ENCODE measurements at places on chromosomes 3 and 15.

DNA sequence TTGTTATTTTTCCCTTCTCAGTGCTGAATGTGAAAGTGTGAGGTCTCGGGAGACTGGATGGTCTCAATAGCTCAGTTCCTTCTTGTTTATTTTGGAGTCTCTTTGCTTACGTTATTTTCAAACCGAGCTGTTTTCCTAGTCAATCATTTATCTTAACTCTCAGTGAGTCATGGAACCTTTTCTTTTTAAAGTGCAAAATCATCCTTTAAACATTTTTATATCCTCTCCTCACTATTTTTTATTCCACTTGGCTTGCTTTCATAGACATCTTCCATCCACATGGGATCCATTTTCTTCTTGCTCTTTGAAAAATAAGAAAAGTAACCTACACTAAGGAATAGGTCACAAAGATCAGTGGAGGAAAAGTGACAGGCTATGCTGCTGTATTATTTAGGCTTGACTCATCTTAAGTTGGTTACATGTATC, 497.8 kb downstream of the NAALADL2 start:
- no peak for DNase-seq

- no peak for DNase-seq
Measured at GRCh38 chr3:86221601-86222000, 769.3 kb downstream of the VGLL3 start.

DNA sequence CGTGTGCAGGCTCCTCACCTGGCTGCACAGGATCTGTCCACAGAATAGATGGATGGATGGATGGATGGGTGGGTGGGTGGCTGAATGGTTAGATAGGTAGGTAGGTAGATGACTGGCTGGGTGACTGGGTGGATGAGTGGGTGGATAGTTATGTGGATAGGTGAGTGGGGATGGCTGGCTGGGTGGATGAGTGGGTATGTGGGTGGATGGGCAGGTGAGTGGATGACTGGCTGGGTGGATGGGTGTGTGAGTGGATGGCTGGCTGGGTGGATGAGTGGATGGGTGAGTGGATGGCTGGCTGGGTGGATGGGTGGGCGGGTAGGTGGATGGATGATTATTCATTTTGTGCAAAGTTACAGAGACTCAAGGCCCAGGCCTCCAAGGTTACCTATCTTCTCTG, 172.9 kb upstream of the CTDSPL start:
- DNase-seq, result no peak

GRCh38 chr3:129224984-129225393, 24.4 kb upstream of the COPG1 start:
- no peak for DNase-seq

- DNase-seq, result no peak
Measured at GRCh38 chr3:132829101-132829500, 106.9 kb upstream of the NPHP3 start.

GRCh38 chr3:167487556-167487955, 13.7 kb upstream of the SERPINI2 start:
- no peak for DNase-seq

- peak; percentile 57 for DNase-seq
Measured at GRCh38 chr15:93331545-93332167, 242.6 kb upstream of the RGMA start.

DNA sequence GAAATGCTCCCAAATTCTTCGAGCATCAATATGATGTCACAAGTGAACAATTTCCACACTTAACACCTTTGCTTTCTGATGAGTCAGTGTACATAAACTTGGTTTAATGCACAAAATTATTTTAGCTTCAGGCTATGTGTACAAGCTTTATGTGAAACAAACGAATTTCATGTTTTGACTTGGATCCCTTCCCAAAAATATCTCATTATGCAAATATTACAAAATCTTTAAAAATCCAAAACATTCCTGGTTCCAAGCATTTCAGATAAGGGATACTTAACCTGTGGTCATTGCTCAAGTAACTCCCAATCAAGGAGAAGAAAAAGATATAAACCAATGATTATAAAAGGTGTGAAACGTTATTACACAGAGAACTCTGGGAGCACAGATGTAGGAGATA, 25.2 kb downstream of the RAB5A start:
- no peak for DNase-seq

GRCh38 chr3:24545887-24546286, 51.2 kb upstream of the THRB start:
- no peak for DNase-seq

DNA sequence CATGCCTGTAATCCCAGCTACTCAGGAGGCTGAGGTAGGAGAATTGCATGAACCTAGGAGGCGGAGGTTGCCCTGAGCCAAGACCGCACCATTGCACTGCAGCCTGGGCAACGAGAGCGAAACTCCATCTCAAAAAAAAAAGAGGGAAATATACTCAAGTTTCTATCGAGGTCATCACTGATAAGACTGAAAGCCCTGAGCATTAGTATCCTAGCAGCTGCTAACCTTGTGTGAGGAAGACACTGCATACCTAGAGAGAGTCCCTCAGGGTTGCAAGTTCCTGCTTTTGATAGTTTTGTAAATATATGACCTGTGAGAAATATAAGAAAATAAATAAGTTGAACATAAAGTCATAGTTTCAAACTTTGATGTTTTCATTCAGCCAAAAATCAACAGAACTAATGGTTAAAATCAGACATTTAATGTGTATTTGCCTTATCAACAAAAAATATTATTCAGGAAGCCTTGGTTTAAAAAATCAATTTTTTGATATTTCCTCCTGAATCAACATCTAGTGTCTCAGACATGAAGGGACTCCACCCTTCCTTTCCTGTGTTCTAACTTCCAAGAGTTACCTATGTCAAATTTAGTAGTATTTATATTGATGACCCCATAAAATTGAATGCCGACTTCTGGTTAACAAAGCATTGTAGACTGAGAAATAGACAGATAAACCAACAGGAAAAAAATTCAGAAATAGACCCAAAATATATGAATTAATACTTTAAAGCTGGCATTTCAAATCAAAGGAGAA, 19.8 kb upstream of the USP3 start:
- no peak for DNase-seq
